ENCODE measurements at places on chromosomes 5 and 9.

DNA sequence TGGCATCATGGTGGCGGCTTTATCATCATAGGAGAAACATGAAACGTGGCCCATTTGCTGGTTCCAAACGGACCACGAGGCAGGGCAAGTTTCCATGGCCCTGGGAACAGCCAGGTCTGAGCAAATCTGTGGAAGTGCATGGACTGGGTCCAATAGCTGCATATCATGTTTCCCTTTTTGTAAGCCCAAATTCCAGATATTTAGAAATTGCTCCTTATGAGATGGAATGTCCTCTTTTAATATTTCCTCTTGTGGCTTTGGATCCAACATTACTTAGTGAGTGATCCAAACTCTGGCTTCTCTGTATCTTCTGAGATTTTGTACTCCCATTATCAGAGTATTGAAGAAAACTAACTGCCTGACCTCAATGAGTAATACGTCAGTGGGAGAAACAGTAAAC, 79.8 kb upstream of the FBXL7 start:
- DNase-seq: no peak

GRCh38 chr5:100840370-100840769, 62.7 kb downstream of the ST8SIA4 start:
- DNase-seq: peak; percentile 6

DNA sequence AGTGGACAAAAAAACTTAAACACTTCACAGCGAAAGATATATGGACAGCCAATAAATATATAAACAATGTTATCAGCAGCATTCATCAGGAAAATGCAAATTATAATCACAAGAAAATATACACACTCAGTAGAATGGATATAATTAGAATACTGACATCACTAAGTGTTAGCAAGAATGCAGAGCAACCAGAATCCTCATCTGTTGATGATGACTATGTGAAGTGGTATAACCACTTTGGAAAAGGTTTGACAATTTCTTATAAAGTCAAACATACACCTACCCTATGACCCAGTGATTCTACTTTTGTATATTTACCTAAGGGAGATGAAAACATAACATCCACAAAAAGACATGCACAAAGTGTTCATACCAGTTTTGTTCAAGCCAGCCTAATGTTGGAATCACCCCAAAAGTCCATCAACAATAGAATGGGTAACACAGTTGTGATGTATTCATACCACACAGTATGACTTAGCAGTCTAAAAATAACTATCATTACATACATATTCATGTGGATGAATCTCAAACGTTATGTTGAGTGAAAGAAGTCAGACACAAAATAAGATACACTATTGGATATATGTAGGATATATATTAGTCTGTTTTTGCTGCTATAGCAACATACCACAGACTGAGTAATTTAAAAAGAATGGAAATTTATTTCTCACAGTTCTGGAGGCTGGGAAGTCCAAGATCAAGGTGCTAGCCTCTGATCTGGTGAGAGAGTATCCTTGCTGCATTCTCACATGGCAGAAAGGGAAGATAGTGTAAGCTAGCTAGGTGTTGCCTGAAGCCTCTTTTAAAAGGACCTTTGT, 148.8 kb upstream of the ADAMTSL1 start:
- DNase-seq: no peak

- no peak for DNase-seq
Observed at GRCh38 chr5:146395193-146395592, 51.9 kb upstream of the TCERG1 start.

DNA sequence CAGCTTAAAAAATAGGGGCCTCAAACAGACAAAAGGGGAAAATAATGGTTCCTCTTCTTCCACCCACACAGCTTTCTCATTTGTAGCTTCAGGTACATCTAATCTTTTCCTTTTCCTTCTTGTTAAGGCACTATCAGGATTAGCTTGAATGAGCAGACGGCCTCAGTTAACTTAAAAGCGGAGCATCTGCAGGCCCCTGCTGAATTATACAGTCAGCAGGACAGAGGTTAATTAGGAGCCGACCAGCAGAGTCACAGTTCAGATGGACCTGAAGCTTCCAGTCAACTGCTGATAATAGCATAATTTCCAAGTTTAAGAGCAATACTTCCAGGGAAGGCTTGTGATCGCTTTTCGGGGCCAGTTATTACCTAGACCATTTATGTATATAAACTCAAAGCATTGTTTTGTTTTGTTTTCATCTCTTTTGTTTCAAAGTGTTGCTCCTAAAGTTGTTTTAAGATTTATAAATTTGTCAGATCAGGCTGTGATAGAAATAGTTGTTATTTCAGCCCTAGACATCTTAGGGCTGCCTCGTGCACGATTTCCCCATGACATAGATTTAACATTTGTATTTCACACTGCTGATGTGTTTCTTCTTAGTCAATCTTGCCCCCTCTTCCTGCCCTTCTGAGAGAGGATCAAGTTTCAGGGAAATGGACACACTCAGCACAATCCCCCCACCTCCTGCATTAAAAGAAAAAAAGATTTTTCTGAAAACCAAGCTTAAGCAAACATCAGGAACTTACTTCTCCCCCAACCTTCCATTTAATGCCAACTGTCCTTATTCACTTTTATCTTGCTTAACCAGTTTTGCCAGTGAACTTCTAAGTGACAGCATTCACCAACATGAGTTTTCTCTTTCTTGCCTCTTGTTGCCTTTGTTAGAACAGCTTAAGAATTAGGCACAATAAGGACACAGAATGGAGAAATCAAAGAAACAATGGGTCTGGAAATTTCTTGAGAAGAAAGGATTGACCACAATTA, 449.8 kb downstream of the ARHGEF28 start:
- DNase-seq: no peak

- DNase-seq: no peak
Observed at GRCh38 chr5:107023732-107024131, 647.0 kb downstream of the EFNA5 start.

GRCh38 chr5:40649463-40650030, 30.2 kb upstream of the PTGER4 start:
- no peak for DNase-seq

DNA sequence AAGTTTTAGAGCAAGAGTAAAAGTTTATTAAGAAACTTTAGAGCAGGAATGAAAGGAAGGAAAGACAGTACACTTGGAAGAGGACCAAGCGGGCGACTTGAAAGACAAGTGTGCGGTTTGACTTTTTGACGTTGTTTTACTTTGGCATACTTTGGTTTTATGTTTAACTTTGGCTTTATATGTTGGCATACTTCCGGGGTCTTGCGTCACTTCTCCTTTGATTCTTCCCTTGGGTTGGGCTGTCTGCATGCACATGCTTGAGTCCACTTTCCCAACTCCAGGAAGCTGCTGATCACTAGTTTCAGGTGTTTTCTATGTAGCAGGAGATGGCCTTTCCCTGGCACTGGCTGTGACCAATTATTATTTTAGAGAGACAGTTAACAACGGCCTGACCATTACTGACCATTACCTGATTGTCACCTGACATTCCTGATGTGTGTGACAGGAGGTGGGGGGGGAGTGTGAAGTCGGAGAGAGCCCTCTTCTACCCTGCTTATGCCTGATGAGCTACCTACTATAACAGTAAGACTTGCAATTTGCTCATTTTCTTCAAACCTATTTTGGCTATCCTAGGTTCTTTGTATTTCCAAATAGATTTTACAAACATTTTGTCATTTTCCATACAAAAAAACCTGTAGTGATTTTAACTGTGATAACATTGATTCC, 45.5 kb downstream of the TNFSF8 start:
- DNase-seq: no peak
